ENCODE measurements at places on chromosomes 6 and 20.

DNA sequence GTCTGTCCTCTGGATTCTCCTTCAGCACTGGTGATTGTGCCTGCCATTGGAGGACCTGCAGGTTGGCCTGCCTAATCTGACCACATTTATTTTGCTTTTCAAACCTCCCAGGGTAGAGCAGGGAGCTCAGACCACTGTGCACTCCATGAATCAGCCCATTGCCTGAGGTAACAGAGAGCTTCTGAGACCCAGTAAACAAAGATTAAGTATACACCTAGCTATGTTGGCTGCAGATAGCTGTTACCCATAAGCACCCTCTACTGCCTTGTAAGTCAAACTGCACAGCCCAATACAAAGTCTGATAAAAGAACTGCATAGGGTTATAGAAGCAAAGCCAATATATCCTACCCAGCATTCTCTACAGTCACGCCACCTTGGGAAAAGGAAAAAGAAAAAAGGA is 338.7 kb downstream of the HTR1B start:
- no peak for DNase-seq

- DNase-seq: no peak
Observed at GRCh38 chr20:52150440-52151258, 40.9 kb downstream of the ZFP64 start.

- no peak for DNase-seq
Observed at GRCh38 chr6:137698636-137699030, 168.4 kb upstream of the TNFAIP3 start.

- DNase-seq: no peak
Observed at GRCh38 chr6:167546611-167547327, 221.9 kb downstream of the TTLL2 start.

DNA sequence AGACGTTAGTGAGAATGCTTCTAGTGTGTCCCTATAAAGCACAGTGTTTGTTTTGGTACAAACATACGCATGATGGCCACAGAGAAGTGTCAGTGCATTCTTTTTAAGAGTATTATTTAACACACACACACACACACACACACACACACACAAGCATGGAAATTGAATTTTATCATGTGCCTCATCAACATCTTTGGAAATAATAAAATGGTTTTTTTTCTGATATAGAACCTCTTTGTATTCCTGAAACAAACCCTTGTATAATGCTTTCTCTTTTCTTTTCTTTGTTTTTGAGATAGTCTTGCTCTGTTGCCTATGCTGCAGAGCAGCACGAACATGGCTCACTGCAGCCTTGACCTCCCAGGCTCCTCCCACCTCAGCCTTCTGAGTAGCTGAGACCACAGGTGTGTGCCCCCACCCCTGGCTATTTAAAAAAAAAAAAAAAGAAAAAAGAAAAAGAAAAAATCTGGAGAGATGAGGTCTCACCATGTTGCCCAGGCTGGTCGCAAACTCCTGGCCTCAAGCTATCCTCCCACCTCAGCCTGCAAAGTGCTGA is 116.2 kb upstream of the SYNDIG1 start:
- DNase-seq: no peak

DNA sequence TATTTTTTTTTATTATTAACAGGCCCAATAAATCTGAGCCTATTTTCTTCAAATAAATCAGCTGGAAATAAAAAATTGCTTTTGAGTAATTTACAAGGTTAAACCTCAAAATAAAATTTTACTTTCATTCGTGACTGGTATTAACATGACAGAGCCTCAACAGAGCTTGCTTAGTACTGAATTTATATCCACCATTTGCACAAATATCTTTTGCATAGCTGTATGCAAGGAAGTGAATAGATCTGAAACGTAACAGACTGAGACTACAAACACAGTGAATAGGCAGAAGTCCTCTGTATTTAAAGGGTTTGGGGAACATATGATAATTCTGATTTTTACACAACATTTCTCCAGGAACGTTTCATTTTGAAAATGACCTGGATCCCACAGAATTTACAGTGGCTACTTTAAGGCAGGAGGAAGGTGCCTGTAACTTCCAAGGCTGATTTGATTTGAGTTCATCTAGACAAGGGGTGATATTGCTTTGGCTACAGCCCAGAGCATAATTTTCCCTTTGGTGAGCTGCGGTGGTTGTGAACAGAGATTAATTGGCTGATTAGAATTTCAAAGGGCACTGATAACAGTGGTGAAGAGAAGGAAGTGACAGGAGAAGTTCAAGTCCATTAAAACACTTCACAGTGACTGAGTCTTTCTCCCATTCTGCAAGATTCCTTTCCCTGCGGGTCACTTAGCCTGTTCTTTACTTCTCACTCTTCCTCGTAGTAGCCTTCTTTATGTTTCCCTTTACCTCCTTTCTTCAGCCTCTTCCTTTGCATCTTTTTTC is 121.2 kb upstream of the SASH1 start:
- DNase-seq: no peak

DNA sequence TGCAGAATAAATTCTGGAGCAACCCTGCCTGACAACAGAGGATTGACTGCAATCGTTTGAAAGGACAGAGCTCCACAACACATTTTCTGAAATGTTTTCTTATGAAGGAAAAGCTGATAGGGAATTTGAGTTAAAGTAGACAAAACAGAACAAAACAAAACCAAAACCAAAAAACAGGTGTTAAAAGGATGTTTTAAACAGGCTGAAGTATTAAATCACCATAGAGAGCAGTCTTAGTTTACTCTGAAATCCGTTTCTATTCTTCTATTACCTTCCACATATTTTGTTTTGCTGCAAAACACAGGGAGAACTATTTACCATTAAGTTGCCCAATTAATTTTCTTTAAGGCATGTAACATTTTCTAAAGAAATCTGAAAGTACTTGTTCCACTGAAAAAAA is 93.4 kb upstream of the MLIP start:
- DNase-seq: no peak

DNA sequence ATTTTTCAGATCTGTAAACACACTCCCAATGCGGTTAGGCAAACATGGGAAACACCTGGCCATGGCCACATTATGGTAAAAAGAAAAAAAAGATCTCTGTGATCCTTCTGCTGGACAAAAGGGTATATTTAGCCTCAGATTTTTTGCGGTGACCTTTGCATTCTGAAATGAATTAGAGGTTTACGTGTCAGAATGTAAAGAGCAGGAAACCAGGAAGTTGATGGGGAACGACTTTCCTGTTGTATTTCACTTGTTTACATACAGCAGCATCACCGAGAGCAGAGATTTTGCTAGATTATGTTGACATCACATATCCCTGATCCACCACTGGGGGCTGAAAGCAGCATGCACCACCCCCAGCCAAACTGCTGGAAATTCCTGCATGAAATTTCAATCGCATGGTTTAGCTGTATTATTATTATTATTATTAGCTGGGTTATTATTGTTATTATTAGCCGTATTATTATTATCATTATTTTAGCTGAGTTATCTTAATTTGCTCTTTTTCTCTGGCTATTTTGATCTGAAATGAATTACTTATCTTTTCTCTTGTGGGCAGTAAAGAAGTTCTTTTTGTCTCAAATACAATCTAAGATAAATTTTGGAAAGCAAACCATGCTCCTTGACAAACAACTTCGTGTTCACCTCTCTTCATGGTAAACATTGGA is 189.4 kb downstream of the ZFP64 start:
- no peak for DNase-seq

GRCh38 chr6:119736296-119737021 is 386.9 kb upstream of the MAN1A1 start:
- DNase-seq: no peak

GRCh38 chr6:8064638-8065518 is 689 bp upstream of the BLOC1S5 start:
- DNase-seq: no peak
